ENCODE measurements at places on chromosomes 6 and 20.

- DNase-seq, result no peak
These were observed 92.6 kb downstream of the UTRN start for GRCh38 chr6:144377586-144378210.

DNA sequence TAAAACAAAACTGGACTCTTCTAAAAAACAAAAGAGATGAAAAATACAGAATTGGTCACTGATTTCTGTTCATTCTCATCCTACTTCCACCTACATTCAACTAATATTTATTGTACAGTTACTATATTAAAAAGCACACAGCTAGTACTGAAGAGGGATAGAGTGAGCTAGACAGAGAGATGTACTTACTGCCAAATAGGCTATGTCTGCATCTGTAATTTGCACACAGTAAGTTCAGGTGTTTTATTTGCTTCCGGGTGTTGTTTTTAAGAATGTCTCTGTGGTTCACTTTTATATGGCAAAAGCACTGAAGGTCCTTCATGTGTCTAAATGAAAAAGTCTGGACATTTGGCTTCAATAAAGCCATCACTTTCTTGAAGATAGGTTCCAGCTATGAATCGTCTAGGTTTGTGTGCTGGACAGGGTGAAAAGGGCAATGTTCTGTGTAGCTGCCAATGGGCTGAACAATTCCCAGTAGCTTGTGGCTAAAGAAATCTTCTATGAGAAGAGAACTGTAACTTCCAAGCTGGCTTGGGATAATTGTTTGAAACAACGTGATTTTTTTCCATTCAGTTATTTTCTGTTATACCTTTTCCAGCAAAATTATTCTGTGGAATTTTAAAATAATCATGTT lies 47.3 kb downstream of the EPB41L2 start:
- no peak for DNase-seq

DNA sequence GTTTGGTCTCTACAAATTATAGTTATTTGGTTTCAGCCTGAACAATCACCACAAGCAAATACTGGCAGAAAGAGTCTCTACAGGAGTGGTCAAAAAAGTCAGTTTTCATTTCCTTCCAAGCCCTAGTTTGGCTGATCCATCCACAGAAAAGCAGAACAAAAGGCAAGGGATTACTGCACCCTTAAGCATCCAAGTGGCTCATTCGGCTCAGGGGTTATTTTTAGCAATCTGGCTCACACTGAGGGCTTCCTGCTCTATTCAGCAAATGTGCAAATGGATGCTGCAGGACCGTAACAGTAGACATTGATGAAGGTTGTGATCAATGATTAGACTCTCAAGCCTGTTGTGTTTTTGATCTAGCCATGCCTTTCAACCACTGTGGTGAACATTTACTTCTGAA lies 62.2 kb upstream of the FABP7 start:
- no peak for DNase-seq

DNA sequence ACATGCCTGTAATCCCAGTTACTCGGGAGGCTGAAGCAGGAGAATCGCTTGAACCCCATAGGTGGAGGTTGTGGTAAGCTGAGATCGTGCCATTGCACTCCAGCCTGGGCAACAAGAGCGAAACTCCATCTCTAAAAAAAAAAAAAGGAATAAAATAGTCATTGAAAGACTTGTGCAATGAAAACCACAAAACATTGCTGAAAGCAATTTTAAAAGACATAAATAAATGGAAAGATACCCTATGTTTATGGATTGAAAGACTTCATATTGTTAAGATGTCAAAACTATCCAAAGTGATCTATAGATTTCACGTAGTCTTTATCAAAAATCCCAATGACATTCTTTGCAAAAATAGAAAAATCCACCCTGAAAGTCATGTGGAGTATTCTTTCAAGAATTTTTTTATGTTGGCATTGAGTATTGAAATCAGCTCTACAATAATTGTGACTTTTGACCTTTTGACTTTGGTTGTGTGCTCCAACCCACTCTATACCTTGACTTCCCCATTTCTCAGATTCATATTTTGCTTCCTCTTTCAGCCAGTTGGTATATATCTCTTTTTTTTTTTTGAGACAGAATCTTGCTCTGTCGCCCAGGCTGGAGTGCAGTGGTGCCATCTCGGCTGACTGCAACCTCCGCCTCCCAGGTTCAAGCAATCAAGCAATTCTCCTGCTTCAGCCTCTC lies 45.5 kb upstream of the SLC23A2 start:
- no peak for DNase-seq

GRCh38 chr6:144049386-144049785 lies 41.3 kb upstream of the PLAGL1 start:
- DNase-seq, result no peak

- DNase-seq, result no peak
These were observed 150.4 kb downstream of the BTBD3 start for GRCh38 chr20:12068121-12068520.

DNA sequence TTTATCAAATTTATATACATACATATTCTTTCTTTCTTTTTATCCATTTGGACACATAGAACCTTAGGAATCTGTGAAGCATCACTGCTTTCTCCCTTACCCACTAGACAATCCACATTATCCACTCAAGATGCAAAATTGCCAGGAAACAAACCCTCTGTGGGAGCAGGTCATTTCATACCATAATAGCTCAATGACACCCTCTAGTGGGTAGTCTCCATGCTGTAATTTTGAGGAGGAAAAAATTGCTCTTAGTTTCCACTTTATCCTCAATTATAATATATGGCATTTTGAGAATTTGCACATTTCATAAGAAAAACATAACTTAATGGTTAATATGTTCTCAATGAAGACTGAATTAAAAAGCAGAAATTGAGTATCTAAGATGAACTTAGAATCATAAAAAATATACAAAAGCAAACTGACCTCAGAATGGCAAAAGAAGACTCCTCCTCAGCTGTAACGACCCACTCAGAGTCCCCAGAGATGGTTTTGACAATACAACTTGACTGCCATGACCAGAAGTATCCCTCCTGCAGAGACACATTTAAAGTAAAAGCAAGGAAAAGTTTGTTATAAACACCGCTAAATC lies 164.1 kb downstream of the FRK start:
- no peak for DNase-seq

DNA sequence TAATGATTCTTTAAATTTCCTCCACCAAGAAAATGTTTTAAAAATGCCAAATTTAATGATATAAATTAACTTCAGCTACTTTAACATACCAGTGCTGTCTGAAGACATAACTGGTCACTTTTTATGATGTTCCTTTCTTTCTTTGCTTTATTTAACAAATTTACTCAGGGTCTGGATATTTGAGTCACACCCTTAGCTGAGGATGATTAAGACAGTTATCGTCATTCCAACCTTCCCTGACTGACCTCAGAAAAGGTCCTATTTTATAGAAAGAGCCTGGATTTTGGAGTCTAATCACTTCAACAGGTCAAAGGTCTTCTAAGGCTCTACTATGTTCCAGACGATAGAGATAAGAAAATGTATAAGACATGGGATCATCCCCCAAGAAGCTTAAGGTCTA lies 47.4 kb upstream of the CEP162 start:
- no peak for DNase-seq

DNA sequence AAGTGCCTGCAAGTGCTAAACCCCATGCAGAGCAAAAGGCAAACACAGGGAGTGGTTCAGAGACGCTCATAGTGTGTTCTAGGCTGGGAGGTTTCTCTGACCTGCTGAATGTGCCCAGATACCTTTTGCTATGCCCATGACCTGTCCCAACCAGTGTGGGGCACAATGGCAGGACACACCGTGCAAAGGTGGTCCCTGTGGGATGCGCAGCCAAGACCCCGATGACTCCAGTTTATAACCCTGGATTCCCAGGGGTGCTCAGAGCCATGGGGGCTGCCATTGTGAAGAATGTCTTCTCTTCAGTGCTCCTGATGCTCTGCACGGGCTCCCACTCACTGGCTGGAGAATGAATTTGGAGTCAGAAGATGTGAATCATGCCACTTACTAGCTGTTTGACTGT lies 2.2 kb upstream of the NINL start:
- no peak for DNase-seq

GRCh38 chr6:75802366-75802765 lies 53.3 kb downstream of the MYO6 start:
- no peak for DNase-seq

GRCh38 chr6:30219244-30219643 lies 6.0 kb upstream of the TRIM26 start:
- peak; percentile 33 for DNase-seq

GRCh38 chr20:46089167-46089416 lies 670 bp downstream of the NCOA5 start:
- peak; percentile 61 for DNase-seq

DNA sequence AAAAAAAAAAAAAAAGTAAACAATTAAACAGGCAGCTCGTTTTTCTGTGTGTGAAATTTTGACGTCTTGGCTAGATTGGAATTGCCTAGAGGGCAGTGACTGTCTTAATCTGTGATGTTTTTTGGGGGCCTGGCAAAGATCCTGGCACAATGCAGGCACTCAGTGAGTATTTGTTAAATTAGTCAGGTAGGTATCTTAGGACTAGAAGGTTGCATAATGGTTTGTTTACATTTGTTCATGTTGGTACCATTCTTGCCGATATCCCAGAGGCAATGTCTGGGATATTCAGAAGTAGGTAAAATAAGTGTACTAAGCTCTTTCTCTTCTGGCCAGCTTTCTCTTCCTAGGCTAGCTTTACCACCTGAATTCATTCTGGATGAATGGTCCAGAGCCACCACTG lies 2.5 kb downstream of the AAR2 start:
- no peak for DNase-seq

DNA sequence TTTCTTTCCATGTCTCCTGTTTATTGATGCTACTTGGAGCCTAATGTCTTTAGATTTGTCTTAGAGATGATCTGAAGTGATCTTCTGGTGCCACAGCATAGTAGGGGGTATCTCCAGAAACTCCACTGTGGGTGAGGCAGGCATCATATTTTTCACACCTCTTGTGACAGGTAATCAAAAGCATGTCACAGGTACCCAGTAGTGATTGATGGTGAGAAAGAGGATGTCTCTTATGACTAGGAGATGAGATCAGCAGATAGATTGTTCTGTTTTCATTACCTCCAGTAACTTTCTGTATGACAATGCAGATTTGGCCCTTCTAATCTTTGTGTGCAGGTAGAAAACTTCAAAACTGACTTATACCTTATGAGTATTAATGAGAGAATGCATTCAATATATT lies 13.5 kb downstream of the NCOA7 start:
- DNase-seq, result no peak

- no peak for DNase-seq
These were observed 3.4 kb upstream of the SYS1 start for GRCh38 chr20:45359406-45360148.

GRCh38 chr6:43986177-43986825 lies 141.0 kb downstream of the MRPL14 start:
- no peak for DNase-seq

GRCh38 chr6:109471105-109471810 lies 11.8 kb downstream of the ZBTB24 start:
- DNase-seq, result no peak

- DNase-seq, result peak; percentile 56
These were observed 25.3 kb downstream of the RBCK1 start for GRCh38 chr20:433300-433975.

DNA sequence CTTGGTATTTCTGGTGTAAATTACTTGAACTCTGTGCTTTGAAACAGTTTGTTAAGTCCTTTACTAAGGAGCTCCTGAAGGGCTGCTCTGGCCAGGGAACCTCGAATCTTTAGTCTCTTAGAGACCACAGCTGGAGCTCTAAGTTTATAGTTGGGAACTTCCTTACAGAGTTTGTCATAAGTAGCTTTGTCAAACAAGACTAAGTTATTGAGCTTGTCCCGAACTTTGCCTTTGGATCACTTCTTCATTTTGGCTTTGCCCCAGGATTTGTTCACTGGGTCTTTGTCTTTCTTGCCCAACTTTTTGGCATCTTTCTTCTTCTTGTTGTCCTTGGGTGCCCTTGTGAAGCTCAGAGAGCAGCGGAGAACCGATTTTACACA lies 64.8 kb downstream of the FAM50B start:
- no peak for DNase-seq

GRCh38 chr6:111427341-111428116 lies 55.5 kb downstream of the REV3L start:
- DNase-seq, result peak; percentile 23

DNA sequence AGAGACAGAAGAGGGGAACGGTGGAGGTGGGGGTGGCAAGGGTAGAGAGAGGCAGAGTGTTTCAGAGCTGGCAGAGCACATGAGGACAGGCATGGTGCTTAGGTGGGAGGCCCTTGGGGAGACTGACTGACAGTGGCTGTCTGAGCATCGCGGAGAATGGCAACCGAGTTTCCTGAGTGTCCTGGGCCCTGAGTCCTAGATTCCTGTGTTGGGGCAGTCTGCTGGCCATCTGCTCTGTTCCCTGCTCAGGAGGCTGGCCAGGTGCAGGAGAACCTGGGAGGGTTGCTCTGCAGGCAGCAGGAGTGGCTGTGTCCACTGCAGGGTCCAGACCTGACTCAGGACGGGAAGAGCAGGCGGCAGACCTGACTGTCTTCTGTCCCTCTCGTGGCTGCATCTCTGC lies 248.9 kb downstream of the LRFN2 start:
- peak; percentile 2 for DNase-seq

DNA sequence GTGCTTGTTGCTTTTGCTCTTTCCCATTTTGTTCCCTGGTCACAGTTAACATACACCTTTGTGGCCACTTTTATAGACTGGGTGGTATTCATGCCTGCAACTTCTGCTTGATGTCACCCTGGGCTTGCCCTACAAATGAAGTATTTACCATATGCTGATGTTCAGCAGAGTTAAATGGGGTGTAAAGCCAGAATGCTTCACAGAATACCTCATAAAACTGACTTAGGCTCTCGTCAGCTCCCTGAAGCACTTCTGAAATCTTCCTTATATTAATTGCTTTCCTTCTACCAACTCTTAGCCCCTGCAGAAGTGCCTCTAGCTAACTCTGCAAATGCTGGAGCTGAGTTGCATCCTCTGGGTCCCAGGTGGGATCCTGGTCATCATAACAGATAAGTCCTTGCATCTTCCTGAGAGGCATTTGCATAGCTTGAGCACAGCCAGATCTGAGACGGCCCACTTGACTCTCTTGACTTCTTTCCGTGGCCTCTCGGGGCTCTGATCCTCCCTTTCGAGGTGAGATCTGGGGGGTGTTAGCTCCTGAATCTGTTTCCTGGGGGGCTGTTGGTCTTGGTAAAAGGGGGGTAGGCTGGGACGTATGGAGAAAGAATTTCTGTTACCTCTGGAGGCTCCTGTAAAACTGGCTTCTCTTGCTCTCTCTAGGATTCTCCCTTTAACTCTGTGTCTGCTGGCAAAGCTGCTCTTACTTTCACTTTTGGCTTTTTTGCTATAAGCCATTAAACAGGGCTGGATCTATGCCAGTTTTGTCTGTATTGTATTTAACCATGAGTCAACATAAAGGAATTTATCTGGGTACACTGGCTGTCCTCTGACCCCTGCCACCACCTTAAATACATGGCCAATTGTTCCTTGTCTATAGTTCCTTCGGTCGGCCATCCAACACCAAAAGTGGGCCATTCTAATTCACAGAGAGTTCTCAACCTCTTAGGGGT lies 223.0 kb upstream of the SYNCRIP start:
- DNase-seq, result no peak
